ENCODE measurements at places on chromosomes 6 and 20.

GRCh38 chr6:57297505-57297904, 19.9 kb upstream of the PRIM2 start:
- DNase-seq = no peak

DNA sequence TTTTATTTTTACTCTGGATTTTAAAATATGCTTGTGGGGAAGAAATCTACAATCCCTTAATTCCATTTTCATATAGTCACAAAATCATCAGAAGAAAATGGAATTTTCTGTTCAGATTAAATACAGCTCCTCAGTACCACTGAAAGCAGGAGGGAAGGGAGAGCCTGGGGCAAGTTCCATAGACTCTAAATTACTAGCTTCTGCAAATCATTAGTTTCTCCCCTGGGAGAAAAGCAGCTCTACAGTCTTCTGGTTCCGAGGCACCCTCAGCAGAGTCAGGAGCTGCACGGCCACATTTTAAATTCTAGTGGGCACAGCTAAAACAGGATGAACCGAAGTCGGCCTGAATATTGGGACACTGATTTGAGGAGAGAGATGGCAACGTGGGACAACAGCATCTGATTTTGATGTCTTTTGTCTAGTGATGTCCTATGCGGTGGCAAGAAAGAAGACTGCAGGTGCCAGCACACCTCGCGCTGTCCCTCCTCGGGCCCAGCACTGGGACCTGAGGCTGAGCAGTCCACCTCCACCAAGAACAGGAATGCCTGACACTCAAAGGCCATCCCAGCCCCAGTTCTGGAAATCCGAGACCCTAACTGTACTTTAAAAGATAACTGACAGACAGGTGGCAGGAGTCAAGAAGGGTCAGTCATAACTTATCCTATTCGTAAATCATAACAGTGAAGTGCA, 90.7 kb downstream of the FOXC1 start:
- no peak for DNase-seq

GRCh38 chr6:99146711-99147110, 199.0 kb upstream of the FBXL4 start:
- no peak for DNase-seq

DNA sequence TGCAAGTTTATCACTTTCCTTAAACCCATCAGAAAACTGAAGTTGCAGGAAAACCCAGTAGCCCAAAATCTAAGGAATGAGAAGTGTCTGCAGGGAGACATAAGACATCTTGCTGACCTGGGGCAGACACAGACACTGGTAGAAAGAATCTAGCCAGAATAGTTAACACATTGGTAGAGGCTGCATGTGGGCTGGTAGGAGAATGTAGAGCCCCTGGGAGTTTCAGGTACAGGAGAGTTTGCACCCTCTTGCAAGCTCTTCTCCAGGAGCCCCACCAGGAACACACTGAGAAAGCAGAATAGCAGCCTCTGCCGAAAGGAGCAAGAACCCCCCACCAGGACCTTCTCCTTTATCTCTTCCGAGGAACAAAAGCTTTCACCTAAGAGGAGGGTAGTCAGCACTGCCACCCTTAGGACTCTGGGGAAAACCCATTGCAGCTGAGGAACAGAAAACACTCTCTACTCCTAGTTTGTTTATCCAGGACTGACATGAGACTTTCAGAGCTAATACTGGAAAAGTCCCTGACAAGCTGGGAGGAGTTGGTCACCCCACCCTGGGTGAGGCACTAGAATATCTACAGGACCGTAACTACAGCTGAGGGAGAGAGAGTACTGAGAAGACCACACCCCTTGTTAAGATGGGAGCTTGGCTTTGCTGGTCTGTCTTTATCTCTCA, 10.5 kb upstream of the OGFRL1 start:
- DNase-seq = no peak

DNA sequence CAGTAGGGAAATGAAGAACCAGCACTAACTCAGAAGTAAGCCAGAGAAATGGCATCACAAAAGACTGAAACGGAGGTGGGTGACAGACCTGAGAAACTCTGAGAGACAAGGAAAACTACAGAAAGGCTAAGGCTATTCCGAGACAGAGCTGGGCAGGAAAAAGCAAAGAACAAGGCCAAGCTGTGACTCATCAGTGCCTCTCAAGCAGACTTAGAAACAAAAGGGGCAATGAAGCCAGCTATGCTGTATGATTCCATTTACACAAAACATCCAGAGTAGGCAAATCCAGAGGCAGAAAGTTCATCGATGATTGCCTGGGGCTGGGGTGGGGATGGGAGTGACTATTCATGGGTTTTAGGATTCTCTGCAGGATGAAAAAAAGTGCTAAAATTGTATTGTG, 50.0 kb downstream of the SLC23A2 start:
- DNase-seq = no peak

- DNase-seq = no peak
These were observed 7.9 kb downstream of the TAAR1 start for GRCh38 chr6:132651062-132651461.

GRCh38 chr6:127952831-127953230, 52.0 kb upstream of the THEMIS start:
- no peak for DNase-seq

DNA sequence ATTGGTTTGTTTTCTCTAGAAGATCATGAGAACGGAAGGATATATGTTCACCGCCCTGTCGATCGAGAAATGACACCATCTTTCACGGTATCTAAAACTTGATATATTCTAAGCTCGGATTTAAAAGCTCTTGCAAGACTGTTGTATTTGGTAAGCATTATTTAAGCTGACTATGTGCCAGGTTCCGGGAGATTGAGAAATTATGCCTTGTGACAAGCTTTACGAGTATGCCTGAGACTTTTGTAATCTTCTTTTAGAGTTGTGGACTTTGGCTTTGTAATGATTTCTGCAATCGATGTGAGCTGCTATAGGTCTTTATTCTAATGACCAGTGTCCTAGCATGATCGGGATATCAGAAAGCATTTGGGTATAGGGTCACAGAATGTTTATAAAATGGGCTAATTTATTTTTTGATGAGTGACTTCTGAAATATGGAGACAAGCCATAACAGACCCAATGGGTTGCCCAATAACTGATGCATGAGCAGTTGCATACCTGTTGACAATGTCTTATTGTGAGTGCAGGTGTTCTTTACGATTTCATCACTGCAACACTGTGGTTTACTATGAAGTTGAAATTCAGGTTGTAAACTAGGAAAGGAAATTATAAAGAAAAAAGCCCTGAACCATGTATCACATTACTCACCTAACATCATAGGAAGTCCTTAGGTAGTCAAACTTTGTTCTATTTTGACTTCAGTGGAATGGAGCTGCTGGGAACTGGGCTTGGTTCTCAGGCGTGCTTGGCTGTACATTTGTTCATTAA, 14.0 kb downstream of the CDH26 start:
- peak; percentile 55 for DNase-seq

DNA sequence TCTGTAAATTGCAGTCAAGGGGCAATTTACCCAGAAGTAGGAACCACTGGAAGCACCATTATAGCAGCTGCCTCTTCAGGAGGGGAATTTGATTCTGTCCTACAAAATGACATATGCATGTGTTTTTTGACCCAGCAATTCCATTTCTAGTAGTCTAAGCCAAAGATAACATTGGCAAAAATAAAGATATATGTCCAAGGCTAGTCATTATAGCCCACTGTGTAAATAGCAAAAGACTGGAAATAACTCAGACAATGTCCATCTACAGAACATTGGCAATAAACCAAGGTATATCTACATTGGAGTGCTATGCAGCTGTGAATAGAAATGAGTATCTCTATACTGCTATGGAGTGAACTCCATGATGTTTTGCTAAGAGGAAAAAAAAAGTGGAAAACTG, 12.5 kb upstream of the PANK2 start:
- DNase-seq = no peak

DNA sequence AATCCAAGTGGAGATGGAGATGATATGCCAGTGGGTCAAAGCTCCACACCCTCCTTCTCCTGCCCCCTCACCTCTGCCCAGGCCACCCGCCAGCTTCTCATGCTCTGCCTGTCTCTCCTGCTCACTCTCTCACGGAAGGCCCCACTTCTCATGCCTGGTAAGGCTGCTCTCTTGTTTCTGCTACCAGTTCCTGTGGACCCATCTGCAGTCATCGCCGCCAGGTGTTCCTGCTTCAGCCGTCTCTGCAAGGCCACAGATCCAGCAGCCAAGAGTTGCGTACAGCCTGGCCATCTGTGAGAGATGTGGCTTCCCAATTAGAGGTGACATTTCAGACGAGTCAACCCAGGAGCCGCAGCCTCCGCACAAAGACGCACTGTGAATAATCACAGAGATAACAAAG, 40.8 kb upstream of the NXT1 start:
- DNase-seq = no peak

- no peak for DNase-seq
These were observed 91.0 kb upstream of the MEI4 start for GRCh38 chr6:77561768-77562314.

GRCh38 chr6:98636941-98637340, 197.4 kb upstream of the POU3F2 start:
- no peak for DNase-seq

GRCh38 chr6:159008656-159009288, 8.8 kb upstream of the RSPH3 start:
- DNase-seq = peak; percentile 40

DNA sequence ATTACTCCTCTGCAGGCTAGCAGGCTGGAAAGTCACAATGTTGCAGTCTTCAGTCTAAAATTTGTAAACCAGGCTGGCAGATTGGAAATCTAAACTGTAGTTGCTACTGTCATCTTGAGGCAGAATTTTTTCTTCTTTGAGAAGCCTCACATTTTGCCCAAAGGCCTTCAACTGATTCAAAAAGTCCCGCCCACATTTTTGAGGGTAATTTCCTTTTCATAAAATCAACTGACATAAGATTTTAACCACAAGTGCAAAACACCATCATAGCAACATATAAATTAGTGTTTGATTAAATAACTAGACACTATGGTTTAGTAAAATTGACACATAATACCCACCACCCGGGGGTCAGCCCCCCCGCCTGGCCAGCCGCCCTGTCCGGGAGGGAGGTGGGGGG, 28.4 kb downstream of the HLA-C start:
- DNase-seq = no peak

DNA sequence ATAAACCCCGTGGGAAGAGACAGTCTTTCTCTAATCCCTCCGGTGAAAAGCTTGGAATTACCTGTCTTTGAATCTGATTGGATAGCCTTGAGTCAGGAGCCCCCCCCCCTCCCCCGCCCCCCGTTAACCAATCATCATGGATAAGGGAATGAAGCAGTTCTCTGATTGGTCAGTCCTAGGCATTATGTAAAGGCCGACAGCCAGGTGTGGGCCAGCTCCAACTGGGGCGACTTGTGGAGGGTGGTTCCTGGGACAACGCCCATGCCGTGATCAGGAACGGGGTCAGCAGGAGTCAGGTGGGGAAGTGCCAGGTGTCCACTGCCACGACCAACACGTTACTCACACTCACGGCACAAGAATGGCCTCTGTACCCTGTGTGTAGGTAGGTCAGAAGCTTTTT, 406.8 kb upstream of the SULF2 start:
- peak; percentile 91 for DNase-seq

GRCh38 chr6:122719176-122719575, 60.3 kb upstream of the FABP7 start:
- no peak for DNase-seq

DNA sequence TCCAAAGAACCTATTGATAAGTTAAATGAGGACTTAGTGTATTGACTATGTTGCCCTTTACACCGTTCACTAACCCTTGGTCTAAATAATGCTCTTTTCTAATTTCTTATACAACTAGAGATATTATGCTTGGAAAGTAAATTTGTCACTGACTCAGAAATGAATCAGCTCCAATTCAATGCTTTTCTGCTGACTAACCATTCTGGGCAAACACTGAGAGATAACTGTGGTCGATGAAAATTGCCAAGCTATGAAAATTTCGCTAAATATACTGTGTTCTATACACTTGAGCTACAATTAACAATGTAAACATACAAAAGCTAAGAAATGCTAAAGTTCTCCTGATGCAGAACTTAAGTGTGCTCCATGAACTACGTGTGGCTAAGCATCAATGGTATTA, 23.1 kb upstream of the FBXO9 start:
- DNase-seq = no peak

GRCh38 chr6:111918825-111919224, 45.6 kb upstream of the FYN start:
- no peak for DNase-seq

DNA sequence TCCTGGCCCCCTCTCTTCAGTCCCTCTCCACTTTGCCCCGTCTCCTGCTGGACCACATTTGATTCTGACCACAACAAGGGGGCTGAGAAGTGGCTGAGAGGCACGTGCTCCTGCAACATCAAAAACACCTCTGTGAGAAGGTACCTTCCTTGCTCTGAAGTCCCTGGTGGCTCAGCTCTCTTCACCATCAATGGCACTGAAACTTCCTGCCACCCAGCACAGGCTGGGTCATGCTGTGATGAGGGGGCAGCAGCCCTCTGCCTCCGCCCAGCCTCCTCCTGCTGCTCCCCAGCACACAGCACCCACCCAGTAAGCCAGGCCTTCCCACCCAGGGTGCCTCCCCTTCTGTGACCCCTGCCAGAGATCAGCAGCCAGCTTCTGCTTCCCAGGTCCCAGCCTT, 10.3 kb downstream of the ZMYND8 start:
- DNase-seq = no peak

- DNase-seq = no peak
These were observed 158.5 kb upstream of the ADGRB3 start for GRCh38 chr6:68476611-68477010.

DNA sequence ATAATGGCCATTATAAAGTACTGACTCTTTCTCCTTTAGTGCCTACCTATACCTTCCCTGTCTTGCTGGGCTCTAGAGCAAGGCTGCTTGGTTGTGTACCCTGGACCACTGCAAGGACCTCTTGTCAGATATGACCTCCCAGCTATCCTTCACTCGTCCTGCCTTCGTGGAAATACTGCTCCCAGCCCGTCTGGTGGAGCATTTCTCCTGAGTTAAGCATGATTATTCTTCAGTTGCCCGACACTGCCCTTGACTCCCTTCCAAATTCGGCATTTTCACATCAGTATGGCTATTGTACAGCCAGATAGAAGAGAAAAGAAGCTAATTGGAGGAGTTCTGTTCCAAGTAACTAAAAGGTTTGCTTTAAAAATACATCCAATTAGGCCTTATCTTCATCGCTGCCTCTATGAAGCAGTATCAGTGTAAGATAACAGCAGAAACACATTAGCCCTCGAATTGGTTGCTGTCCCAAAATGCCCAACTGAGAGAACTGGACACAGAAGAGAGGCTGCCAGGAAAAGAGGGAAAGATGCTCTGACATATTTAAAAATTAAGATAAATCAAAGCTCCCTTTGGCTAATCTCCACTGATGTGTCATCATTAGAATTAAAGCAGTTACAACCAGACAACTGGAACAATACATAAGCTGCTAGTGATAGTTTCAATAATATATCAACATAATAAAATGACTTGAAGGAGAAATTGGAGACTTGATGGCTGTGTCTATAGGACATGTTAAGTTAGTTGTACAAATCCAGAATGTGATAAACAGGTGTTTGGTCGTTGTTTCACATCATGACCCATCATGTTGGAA, 54.4 kb downstream of the OPRM1 start:
- DNase-seq = no peak

GRCh38 chr6:98627129-98627775, 207.1 kb upstream of the POU3F2 start:
- no peak for DNase-seq

Measured in SW480 (cell line).